ENCODE measurements at places on chromosomes 3 and 15.

DNA sequence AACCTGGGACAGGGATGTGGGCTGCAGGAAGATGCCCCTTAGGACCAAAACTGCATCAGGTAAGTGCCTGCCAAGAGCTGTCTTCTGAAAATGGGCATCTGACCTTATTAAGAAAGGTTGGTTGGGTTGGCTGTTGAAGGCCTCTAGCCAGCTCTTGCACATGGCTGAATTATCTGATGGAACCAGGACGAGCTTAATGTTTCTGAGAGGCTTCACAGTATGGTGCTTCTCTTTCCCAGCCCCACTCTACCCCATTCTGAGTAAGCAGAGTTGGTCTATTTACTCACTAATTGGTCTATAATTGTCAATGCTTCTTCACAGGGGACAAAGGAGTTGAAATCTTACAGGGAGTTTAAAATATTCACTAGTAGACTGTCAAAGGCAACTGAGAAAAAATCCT is 48.4 kb downstream of the DTWD1 start:
- no peak for ATAC-seq

DNA sequence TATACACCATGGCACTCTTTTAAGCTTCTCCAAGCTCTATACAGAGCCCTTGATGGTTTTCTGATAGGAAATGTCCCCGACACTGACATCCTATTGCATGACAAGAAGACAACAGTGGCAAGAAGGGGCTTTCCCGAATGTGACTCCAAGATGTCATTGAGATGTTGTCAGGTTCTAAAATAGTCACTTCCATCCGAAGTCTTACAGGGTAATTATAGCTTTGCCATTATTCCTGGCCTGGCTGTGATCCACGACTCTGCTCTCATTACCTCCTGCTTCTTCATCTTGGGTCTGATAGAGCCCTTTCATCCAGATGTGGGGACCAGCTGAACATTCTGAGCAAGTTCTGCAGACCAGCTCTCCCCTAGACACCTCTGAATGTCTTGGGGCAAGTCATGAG is 40.6 kb upstream of the ADAMTS9 start:
- ATAC-seq = no peak

DNA sequence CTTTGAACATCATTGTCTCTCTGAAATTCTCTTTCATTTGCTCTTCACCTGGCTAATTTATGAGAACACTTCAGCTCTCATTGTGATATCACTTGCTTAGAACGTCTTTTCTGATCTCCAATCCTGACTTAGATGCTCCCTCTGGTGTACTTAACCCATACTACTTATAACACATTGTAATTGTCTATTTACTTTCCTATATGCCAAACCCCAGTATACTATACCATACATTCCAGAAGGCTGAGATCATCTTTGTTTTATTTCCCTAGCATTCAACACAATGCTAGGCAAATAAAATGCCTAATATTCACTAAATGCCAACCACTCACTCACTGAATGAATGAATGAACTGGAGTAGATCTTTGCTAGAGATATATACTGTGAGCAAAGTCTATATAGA is 27.0 kb upstream of the PEX5L start:
- no peak for ATAC-seq

GRCh38 chr3:22587446-22587845 is 615.7 kb upstream of the UBE2E2 start:
- no peak for ATAC-seq

DNA sequence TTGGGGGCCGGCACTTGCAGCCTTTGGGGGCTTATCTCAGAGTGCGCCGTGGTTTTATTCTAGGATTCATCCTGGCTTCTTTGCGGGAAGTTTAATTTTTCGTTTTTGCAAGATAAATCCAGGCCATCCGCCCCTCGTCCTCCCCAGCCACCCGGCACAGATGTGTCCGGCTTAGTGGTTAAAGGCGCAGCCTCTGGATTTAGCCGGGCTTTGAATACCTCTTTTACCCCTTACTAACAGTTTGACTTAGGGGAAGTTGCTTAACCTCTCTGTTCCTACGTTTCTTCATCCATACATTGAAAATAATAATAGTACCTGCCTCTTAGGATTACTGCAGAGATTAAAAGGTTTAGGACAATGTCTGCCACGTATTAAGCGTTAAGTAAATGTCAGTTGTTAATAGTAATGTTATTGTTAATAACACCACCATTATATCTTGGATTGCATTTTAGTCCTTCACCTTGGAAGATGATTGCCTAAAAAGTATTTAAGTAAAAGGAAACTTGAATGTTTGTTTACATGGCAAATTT is 714 bp downstream of the ECT2 start:
- ATAC-seq = no peak

Data from motor neuron (in vitro differentiated cells).